Mesendoderm (in vitro differentiated cells): ENCODE measurements at places on chromosomes 6 and 20.

DNA sequence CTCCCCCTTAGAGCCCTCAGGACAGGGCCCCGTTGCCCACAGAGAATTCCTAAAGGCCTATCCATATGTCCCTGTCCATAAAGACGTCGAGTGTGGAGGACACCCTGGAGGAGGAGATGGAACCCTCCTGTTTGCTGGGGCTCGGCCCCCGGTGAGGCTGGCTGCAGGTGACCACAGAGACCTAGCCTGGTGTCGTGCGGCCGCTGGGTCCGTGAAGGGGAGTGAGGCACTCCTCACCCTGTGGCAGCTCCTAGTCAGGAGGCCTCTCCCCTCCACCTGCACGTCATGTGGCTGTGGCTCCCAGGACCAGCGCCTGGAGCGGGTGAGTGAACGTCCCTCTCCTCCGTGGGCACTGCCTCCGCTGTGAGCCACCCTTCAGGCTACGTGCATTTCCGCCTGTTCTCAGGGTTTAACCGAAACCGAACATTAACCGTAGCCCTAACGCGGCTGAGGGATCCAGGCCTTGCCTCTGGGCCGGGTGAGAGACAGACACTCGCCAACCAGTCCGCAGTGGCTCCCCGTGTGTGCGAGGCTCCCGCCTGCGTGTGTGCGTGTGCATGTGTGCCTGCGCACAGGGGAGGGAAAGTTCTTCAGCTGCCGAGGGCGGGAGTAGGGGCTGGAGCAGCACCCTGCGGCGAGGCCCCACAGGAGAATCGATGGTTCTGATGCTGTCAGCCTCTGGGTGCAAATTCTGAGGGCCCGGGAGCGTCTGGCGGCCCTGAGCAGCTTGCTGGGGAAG, 5.9 kb upstream of the TCEA2 start:
- DNase-seq, result no peak

DNA sequence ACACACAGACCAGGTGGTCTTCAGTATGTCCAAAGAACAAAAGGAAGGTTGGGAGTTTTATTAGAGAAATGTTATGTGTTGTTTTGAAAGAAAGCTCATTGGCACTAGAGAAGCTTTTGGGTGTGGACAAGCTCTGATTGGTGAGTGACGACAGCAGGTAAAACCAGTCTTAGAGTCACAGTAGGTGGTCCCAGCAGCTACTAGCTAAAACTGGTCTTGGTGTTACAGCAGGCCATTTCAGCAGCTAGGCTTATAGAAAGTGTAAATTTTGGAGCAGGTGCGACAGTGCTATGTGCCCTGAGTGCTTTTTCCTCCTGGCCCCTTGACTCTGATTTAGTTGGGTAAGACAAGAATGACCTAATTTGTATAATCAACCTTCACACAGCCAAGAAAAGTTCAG, 3.6 kb downstream of the CLDN20 start:
- peak; percentile 45 for DNase-seq

- DNase-seq, result no peak
Measured at GRCh38 chr6:157110607-157111006, 212.7 kb downstream of the TMEM242 start.

DNA sequence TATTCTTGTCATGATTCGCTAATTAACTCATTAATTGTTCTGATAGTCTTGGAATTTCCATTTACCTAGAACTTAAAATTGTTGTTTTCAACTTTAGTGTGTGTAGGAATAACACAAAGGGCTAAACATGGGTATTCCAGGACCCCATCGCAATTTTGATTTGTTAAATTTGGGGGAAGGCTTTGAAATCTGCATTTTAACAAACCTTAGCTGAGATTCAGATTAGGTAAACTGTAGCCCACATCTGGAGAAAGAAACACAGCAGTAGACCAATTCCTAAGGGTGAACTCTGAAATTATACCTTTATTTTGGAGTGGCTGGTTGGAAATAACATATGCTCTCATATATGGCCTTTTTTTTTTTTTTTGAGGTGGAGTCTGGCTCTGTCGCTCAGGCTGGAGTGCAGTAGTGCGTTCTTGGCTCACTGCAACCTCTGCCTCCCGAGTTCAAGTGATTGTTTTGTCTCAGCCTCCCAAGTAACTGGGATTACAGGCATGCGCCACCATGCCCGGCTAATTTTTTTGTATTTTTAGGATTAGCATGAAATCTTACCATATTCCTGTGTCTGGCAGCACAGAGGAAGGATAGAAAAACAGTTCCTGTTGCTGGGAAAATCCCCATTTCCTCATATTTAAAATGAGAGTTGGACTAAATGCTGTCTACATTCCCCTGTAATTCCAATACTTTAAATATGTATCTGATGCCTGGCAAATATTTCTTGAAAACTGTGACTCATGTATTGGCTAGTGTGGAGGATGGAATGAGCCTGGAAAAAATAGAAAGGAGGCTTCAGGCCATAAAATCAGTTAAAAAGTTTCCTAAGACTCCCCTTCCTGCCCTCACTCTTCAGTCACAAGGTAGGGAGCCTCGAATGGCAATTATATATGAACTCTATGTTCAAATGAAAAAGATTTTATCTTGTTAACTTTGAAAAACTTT, 96.7 kb upstream of the FAM184A start:
- DNase-seq, result no peak

- no peak for DNase-seq
Measured at GRCh38 chr20:1341561-1342265, 12.8 kb upstream of the SDCBP2 start.

- peak; percentile 26 for DNase-seq
Measured at GRCh38 chr6:159633196-159633595, 59.8 kb downstream of the SOD2 start.

DNA sequence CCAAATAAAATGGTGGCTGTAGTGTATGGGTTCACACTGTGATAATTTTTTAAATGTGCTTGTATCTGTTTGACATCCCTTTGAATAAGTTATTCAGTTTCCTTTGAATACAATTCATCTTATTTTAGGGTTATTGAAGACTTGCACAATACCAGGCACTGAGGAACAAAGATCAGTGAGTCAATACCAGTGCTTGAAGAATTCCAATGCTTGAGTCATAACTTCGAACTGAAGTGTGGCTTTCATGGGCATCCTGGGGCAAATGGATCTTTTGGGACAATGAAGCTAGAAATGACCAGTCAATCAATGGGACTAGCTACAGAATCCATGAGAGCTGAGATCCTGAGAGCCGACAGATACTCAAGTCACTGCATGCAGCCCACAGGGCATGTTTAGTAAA, 349.9 kb upstream of the FLRT3 start:
- no peak for DNase-seq

DNA sequence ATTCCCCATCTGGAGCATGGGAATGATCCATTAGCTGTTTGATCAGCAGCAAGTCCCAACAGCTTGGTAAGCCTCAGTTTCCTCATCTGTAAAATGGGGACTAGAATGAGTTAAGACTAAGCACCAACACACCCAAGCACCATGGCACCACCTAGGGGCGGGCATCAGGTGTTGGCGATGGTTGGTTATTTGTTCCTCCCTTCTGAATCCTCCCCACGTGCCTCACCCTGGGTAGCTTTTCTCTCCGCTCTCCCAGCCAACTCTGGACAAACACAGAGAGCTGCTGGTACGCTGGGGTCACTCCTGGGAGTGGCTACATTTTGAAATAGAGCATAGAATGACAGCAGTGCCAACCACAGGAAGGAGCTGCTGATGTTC, 13.3 kb upstream of the ITPR3 start:
- DNase-seq, result peak; percentile 42

- no peak for DNase-seq
Measured at GRCh38 chr6:152946995-152947394, 35.8 kb downstream of the FBXO5 start.

GRCh38 chr20:40521962-40522361, 167.1 kb downstream of the MAFB start:
- no peak for DNase-seq

GRCh38 chr6:24549674-24550353, 55.0 kb downstream of the ALDH5A1 start:
- DNase-seq, result no peak

DNA sequence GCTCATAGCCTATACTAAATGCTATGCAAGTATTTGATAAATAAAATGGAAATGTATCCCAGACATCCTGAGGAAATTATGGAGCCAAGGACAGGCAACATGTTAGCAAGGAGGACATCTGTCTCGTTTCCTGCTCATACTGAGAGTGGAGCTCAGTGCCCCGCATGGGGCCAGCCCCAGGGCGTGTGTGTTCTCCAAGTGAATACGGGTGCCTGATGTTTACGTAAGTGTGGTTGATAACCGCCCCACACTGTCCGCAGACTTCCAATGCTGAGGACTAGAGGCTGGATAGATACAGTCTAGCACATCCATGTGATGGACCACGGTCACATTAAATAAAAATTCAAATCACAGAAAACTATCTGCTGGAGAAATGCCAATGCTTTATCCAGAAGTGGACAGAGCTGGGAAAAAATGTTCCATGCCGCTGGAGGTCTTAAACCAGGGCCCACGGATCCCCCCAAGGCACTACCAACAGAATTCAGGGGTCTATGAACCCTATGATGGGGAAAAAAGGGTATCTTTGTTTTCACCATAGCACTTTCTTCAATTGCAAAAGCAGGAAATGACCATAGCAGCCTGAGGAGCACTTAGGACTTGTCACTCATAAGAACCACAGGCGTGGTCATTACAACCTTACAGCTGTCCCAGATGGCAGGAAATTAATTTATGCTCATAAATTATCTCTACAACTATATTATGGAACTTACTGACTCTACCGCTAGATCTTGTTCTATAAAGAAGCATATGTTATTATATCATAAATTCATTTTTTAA, 24.9 kb downstream of the TGM2 start:
- DNase-seq, result peak; percentile 70

- peak; percentile 71 for DNase-seq
Measured at GRCh38 chr20:919491-919916, 3.4 kb upstream of the ANGPT4 start.

- no peak for DNase-seq
Measured at GRCh38 chr20:1269235-1269634, 3.1 kb downstream of the SNPH start.

DNA sequence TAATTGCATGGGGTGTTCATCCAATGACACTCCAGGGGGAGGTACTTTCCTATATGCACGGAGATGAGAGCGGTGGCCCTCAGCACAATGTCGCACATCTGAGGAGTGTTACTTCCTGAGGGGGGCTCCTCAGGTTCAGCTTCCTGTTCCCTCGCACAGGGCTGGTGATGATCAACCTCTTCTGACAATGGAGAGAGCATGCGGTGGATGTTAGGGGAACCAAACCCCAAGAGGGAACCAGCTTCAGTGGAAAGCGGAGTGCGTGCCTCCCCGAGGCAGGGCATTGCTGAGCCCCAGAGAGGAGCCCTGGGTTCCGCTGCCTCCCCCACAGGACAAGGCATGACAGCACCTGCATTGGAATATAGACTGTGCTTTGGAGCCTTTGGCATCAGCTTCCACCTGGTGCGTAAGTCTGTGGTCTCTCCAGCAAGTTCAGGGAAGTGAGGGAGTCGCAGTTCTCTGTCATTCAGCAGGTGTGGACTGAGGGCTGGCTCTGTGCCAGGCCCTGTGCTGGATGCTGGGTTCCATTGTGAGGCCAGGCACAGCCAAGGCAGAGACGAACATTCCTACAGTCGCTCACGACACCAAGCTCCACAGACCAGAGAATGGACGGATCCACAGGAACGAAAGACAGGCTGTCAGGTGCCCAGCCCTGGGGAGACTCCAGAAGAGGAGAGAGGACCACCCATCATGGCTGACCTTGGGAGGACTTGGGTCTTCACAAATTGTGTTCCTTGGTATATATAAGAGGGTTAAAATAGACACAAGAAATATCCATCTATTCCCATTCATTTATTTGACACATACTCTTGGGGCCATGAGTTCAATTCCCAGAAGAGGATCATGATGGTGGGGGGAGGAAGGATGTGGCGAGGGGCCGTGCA, 3.9 kb upstream of the ZNF831 start:
- peak; percentile 10 for DNase-seq

GRCh38 chr6:139547122-139547776, 172.8 kb upstream of the CITED2 start:
- DNase-seq, result no peak

GRCh38 chr20:32606790-32607189, 21.7 kb upstream of the NOL4L start:
- no peak for DNase-seq

- DNase-seq, result no peak
Measured at GRCh38 chr20:20447196-20447595, 79.3 kb downstream of the INSM1 start.

GRCh38 chr6:61809004-61809595, 476.9 kb downstream of the KHDRBS2 start:
- peak; percentile 62 for DNase-seq

DNA sequence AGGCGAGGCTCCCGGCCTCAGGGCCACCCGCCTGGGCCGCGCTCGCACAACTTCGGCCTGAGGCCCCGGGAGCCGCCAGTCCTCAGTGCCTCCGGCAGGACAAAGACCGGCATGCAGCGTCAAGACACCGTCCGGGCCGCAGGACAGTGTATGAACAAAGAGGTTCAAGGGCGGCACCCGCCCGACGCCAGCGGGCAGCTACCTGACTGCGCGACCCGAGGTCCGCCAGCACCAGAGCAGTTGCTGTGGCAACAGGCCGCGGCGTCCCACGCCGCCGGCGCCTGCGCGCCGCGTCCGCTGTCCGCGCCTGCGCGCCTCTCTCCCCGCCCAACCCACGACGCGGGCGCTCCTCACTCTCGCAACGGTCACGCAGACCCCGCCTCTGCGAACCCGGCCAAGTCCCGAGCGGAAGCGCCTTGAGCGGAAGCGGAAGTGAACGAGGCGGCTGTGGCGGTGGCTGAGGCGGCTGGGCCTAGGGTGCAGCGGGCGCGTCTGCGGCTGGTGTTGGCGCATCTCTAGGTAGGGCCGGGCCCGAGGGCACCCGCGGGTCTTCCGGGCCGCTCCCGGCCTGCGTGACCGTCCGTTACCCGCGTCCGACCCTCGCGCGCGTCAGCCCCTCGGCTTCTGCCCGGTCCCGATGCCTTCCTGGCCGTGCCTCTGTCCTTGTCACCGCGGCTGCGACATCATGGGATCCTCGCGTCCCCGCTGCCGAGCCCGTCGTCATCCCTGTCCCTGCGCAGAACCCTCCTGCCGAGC, at the start of gene FAM120B:
Gene FAM120B, plus strand, starts transcription at position 435 of the 756 bp plus-strand sequence. CDS start 10,633 bp downstream, outside the sequence.
- peak; percentile 94 for DNase-seq

- no peak for DNase-seq
Measured at GRCh38 chr6:21494505-21494904, 99.0 kb upstream of the SOX4 start.

DNA sequence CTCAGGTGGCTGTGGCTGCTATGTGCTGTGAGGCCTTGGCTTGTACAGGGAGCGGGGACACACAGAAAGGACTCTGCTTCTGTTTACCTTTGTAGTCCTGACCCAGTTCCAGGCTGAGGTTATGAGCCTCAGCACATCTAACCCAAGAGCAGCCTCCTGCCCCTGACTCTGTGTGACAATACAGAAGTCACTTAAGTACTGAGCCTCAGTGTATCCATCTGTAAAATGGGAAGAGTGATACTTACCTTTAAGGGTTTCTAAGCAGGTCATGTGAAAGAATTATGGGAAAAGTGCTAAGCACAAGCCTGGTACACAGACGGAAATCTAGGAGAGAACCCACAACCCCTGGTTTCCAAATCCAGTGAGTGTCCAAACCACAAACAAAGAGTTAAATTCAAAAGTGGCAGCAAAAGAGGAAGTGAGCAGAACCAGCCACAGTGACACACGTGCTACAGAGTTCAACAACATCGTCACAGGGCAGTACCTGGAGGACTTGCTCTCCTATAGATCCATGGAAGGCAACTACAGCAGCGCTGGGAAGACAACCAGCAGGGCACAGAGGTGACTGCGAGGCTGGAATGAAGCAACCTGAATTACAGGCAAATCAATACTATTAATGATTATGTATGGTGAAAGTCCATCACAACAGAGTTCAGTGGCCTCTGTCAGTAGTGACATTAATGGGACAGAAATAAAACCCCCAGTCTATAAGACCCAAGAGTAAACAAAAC, 12.5 kb downstream of the TRIM26 start:
- DNase-seq, result no peak

GRCh38 chr6:45548657-45549515, 171.2 kb upstream of the SUPT3H start:
- no peak for DNase-seq
